ENCODE measurements at places on chromosomes 5 and 9.

DNA sequence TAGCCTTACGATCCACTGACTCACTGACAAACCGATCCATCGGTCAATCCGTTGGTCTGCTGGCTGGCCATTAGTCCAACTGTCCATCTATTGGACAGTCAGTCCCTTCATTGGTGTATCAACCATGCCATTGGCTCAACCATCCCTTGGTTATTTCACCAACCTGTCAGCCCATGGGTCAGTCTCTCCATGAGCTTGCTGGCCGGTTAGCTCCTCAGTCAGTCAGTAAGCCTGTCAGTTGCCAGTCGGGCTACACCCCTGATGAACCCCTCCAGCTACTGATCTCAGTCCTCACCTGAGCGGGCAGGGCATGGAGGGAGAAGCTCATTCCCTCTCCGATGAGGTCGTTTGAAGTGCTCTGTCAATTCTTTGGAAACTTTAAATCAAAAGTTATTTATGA is 166.5 kb downstream of the FGF18 start:
- DNase-seq: no peak

DNA sequence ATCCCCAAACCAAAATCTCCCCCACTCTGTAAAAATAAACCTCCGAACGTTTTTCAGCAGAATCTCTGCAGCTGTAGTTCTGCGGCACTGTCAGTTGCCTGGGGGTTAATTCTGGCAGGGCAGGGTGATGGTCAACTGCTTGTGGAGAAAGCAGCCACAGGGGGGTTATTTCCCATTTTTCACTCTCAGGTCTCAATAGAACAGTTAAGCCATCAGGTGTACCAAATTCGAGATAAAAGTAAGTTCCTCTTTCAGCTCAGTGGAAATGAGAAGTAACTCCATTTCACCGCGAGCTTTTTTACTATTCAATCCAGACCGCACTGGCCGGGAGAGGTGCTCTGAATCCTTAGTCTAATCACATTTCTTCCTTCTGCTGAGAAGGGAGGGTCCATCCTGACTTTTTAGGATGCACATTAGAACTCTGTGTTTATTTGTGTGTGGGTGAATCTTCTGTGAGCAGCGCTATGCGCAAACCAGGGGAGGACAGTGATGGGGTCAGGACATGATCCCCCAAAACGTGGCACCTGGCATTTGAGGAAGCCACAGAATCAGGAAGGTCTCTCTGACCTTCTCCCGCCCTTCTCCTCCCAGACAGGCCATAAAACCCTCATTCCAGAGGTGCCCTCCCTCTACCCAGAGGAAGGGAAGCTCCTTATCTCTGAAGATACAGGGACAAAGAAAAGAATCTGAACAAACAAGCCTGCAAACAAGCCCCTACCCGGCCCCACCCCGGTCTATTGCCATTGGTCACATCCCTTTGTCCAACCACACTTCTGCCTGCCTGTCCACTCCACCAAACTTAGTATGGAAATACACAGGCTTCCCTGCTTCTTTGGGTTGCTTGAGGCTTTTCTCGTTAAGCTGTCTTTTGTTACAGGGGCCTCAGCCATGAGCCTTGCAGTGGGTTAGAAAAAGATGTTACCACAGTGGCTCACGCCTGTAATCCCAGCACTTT is 229.0 kb downstream of the ROR2 start:
- no peak for DNase-seq

GRCh38 chr5:116583085-116583861 is 8.7 kb upstream of the SEMA6A start:
- no peak for DNase-seq

GRCh38 chr5:87551911-87552310 is 139.2 kb upstream of the CCNH start:
- DNase-seq: no peak

- DNase-seq: no peak
Observed at GRCh38 chr5:170861917-170862766, at the start of gene RANBP17. TSS of gene RANBP17 (plus strand) at chr5:170862018.
